ENCODE measurements at places on chromosomes 7 and 10.

DNA sequence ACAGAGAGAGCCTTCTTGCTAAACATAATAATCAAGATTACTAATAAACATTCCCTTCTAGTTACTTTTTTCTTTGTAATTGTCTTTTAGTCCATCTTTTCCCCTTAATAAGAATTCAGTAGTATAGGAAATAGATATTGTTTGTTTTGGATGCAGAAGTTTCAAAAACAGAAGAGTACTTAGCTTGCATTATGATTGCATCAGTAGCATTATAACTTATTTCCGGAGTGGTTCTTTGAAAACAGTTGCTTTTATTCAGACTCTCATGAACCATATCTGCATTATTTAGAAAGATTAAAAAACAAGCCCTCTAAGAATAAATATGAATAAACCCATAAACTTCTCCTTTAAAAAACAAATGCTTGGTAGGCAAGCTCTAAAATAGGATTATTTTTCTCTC lies 34.0 kb upstream of the DKK1 start:
- DNase-seq = no peak

DNA sequence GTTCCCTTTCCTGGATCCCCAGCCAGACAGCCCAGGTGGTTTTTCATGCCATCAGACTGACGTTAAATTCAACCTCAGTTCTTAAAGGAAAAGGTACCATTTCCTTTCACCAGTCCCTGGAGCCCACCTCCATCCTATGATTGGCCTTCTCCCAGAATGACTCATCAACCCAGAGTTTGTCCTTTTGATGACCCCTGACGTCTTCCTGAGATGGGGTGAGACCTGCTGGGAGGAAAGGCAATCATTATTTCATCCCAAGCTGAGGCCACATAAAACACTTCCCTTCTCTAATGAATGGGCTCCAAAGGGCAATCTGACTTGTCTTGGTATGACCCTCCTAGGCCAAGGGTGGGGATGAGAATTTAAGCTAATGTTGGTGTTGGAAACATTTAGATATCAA lies 750.7 kb downstream of the SUGCT start:
- DNase-seq = no peak

GRCh38 chr10:6868036-6868725 lies 288.1 kb upstream of the PRKCQ start:
- no peak for DNase-seq

- no peak for DNase-seq
These were observed 14.2 kb upstream of the CAMK2G start for GRCh38 chr10:73888514-73888913.

DNA sequence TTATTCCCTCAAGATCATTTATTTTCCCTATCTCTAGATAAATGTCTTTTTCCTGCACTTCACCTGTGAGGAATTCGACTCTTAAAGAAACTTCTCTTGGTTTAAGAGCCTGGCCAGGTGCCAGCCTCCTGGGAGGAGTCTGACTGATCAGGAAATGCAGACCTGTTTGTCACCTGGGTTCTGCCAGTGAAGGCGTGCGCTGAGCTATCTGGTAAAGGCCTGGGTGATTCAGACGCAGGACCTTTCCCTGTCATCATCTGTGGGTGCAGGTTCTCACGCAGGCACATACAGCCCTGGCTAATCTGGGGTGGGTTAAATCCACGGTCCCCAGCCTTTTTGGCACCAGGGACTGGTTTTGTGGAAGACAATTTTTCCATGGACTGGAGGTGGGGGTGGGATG lies 65.3 kb upstream of the AQP1 start:
- no peak for DNase-seq

- peak; percentile 96 for DNase-seq
These were observed 160.1 kb downstream of the NEURL1 start for GRCh38 chr10:103653581-103654037.

GRCh38 chr10:78916227-78916626 lies 152.5 kb upstream of the ZMIZ1 start:
- DNase-seq = no peak

DNA sequence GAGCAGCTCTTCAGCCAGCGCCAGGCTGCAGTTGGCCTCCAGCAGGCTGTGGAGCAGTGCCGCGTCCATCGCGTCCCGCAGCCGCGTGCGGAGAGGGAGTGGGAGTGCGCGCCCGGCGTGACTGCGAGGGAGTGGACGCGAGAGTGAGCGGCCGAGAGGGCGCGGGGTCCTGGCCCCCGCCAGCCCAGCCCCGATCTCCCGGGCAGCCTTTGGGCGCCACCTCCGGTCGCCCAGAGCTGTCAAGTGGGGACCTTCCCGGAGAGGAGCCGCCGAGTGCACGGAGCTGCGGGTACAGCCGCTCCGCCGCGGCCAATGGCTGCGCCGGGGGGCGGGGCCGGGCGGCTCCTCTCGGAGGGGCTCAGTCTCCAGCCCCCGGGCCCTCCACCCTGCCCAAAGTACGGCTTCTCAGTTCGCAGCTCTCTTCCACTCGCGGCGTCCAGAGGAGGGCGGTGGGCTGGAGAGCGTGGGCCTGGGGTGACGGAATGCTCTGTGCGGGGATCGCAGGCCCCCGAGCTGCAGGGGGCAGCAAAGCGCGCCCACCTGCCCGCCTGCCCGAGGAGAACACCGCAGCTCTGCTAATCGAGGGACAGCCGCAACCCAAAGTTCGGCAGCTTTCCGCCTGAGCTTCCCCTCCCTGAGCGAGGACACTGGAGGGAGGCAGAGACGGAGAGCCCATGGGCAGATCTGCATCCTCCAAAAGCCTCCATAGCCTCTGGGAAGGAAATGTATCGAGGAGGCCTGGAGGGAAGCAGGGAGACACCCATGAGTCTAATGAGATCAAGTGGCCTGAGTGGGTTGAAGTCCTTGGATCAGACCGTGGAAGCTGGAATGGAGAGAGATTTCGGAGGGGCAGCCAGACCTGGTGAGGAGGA lies at the start of gene CRHR2:
CRHR2 (minus strand) TSS at position 245 of the 872 bp plus-strand sequence; CDS start at position 69, 176 bp downstream.
- DNase-seq = no peak

DNA sequence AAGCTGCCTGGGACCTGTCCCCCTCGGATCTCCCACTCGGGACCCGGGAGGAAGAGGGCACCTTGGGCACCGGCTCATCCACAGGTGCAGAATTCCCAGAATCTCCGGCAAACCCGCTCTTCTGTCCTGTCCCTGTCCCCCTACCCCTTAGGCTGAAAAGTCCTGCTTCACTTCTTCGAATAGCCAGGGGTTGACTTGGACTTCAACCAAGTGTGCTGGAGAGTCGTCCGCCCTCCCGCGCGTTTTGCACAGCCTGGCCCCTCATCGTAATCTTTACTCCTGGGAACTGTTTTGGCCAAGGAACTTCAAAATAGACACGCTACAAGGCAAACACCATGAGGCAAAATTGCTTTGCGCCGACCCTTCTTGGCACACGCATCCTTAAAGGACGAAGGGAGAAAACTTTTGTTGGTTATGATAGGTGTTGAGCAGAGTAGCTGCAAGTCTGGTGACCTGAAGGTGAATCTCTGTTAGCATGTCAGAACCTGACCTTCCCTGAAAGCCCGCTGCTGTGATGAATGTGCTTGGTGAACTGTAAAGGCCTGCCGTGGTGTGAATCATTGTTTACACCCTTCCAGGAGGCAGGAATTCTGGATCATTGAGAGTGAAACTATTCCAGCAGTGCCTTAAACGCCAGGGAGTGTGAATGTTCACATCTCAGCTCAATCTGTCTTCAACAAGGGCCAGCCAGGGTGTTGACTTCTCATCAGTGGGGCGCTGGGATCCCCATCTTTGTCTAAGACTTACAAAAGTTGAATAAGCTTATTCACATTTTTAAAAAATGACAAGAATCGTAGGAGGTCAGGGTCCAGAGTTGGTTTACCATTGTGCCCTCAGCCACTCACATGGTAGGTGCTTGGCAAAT lies 589 bp upstream of the RAPGEF5 start:
- no peak for DNase-seq

DNA sequence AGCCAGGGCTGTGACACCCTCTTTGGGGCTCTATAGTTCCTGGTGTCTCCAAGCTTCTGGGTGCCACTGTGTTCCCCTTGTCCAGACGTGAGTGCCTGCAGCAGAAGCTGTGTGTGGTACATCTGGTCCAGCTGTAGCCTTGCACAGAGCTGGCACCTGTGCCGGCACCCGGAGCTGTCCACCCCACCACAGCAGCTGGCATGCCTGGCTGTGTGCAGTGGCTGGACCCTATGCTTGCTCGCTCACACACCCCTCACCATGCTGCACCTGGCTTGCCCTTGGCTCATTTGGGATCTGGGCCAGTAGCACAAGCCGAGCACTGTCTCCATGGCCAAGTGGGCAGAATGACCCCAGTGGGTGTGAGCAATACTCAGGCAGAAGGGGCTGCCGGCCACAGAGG lies 10.6 kb downstream of the DNAJB9 start:
- DNase-seq = no peak

- DNase-seq = no peak
These were observed 138.9 kb downstream of the NOC3L start for GRCh38 chr10:94223702-94224370.

DNA sequence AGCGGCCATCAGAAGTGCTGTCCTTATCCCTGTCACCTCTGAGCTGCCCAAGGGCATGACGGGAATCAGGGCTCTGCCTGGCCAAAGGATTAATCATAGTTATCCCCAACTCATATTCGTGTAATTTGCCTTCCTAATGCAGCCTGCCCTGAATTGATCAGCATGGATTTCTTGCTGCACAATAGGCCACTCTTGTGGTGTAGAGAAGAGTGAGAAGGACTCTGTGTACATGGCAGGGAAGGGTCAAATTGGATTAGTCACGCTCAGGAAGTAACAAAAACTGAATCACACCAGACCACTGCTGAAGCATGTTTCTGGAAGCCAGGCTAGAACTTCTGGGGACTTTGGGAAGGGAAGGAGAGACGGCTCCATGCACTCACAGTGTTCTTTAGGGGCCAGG lies 227.0 kb downstream of the BUB3 start:
- no peak for DNase-seq

DNA sequence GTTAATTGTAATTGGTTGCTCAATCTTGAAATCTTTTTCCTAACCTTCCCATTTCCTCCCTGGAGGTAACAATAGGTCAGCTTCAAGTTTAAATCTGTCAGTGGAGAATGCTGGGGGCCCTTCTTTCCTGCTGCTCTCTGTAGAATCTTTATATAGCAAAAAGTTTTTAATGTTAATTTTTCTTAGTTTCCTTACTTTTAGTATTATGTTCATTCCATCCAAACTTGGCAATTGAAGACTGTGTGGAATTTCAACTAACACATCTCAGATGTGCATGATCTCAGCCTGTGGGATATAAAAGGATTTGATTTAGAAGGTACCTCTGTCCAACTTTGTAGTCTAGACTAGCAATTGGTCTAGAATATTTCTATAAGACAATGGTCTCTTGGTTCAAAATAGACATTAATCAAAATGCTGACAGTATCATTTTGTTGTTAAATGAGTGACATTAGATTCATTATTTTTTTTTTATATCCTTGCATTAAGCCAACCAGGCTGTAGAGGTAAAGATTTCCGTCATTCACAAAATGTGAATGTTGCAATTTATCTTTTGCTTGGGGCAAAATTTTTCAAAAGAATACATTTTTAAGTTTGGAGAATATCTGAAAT lies 100.4 kb upstream of the SEMA3A start:
- DNase-seq = no peak

GRCh38 chr10:80473692-80474596 lies 19.8 kb downstream of the TSPAN14 start:
- no peak for DNase-seq

DNA sequence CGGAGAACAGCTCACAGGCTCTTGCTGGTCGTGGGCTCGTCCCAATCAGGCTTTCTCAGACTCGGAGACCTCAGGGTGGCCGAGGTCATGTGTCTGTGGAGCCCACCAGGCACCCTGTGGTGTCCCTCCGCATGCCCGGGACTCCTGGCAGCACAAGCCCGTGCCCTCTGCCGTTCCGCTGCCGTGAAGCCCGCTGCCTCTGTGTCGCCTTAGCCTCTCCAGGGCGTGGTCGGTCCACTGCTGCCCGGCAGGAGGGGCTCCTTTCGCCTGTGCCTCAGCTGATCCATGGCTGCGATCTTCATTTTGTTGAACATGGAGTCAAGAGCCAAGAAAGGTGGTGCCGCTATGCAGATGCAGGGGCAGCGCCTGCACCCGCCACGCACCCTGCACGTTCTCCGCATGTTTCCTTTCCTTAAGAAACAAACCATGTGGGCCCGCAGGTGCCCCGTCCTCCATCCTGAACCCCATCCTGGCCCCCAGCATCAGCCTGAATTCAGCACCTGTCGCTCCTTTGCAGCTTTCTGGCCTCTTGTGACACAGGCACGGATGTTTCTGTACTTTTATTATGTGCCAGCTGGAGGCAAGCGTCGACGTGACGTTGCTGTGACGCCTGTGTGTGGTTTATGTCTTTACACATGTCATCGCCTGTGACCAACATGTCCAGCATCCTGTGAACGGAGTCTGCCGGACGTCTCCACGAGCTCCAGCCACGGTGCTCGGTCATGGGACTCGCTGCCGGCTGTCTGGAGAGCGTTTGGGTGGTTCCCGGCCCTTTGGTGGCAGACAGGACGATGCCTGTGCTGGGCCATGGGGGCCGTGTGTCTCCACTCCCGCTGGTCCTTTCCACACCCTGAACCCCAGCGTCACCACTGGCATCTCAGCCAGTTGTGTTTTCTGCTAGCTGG lies 69.9 kb downstream of the NKX6-2 start:
- DNase-seq = no peak

GRCh38 chr10:17106991-17107390 lies 22.6 kb downstream of the CUBN start:
- no peak for DNase-seq

DNA sequence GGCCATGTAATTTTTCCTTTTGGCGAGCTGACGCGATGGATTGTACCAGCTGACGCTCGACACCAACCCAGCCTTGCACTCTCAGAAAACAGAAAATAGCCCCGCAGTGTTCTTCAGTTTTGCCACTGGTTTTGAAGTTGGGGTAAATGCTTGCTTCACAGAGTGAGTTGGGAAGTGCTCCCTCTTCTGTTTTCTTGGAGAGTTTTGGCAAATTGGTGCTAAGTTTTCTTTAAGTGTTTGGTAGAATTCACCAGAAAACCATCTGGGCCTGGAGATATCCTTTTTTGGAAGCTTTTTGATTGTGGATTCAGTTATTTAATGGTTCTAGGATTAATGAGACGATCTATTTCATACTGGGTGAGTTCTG lies 252.8 kb downstream of the ELFN1 start:
- no peak for DNase-seq

DNA sequence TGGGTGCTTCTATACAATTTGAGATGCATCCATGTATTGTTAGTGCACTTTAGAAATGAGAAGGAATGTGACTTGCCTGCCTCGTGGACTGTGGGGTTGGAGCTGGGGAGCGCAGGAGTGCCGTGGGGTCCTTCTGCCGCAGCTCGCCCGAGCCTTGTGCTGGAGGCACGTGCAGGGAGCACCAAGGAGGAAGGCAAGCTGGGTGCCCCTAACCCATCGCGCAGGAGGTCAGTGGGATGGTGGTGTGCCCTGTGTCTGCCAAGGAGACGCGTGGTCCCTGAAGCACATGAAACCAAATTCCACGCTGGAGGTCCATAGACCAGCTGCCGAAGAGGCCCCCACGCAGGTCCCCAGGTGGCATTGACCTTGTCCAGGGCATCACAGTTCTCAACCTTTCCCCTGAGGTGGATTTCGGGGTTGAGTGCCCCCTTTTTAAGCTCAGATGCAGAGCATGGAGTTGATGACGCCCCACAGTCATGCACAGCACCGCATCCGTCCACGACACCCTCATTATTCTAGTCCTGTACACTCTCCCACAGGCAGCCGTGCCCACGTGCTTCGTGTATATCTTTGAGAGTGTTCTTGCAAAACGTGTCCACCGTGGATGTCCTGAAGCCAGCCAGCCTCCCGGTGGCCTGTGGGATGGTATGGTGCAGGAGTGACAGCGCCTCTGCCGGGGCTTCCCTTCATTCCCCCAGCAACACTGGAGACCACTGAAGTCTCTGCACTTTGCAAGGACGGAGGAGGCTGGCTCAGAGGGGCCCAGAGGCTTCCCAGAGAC lies 35.5 kb downstream of the FKBP6 start:
- no peak for DNase-seq

- DNase-seq = no peak
These were observed 118.4 kb upstream of the WDR11 start for GRCh38 chr10:120732643-120733313.

Data from NCI-H2081 (cell line).